Daoy (cell line): ENCODE measurements at places on chromosomes 3 and 15. TPM values are rescaled to one million over a fixed set of nuclear protein-coding genes. Genes with fewer than 3 reads are reported as not detected.
A peak's percentile ranks its signal among the peaks of the same experiment; 100 is the strongest.

- DNase-seq: no peak
These were observed 170.4 kb upstream of the LPP start for GRCh38 chr3:187983484-187984124.

DNA sequence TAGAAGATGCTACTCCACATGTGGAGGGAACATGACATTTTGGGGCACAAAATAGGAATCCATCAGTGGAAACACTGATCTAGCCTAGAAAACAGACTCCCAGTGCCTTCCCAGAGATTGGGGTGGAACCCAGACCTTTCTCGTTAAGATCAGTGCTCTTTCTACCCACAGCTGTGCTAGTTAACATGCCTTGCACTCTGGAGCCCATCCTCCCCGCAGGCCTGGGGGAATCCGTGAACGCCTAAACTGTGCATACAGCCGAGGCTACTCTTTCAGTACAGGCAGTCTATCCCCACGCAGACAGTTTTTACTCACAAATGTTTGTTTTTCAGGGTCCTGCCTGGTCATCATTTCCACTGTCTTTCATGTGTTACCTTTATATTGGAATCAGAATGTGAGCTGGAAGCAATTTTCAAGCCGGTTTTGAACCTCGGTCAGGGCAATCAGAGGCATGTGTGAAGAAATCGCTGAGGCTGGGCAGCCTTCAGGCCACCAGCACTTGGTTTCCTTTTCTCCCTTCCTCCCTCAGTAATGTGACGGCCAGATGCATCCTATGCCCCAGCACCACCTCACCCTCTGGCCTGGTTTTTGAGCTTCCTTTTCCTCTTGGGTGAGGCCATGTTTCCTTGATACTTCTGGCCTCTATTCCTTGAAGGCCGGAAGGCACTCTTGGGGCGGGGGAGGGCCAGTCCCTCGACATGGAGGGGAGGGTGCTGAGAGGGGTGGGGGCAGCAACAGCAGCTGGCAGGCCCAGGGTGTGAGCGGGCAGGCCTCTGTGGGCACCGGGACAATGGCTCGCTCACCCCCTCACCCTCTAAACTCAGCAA lies 123.6 kb upstream of the GALNT15 start:
- no peak for DNase-seq

DNA sequence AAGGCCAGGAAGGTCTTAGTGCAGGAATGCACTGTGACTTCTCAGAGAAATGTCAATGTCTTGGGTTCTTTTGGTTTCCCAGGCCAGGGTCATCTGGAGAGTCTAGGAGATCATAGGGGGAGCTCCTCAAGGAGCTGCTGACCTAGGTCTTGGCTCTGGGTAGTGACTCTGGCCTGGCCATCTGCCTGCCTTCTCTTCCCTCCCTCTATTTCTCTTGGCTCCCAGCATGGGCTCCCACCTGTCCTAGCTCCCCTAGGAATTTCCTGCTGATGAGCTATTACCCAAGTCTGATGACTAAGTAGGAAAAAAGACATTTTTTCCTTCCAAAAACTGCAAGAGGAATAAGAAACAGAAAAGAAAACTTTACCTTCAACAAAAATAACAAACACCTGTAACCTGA lies 57.4 kb downstream of the BSN start:
- DNase-seq: no peak

GRCh38 chr3:178514401-178514800 lies 21.8 kb upstream of the KCNMB2 start:
- DNase-seq: no peak

- no peak for DNase-seq
These were observed 339.8 kb upstream of the RARB start for GRCh38 chr3:25088284-25088683.

GRCh38 chr15:60835974-60836373 lies 357.0 kb upstream of the ICE2 start:
- DNase-seq: peak; percentile 48

DNA sequence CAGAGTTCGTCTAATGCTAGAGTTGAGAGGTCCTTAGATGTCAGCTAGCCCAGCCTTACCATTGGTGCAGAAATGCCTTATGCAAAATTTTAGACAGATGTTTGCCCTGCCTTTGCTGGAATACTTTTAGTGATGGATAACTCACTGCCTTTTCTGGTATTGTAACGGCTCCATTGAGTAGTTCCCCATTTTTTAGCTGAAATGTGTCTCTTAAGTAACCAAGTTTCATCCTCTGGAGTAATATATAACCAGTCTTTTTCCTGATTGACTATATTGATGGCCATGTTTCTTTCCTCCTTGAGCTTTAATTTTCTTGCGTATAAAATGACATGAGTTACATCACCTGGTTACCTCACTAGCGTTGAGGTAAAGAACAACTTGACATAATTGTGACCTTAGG lies 45.0 kb downstream of the SNRK start:
- DNase-seq: no peak

- DNase-seq: peak; percentile 71
These were observed 120.9 kb downstream of the ERC2 start for GRCh38 chr3:56347219-56347871.

GRCh38 chr15:34370129-34370528 lies 3.1 kb upstream of the LPCAT4 start:
- DNase-seq: no peak

GRCh38 chr3:159150180-159150579 lies 348.3 kb downstream of the MFSD1 start:
- no peak for DNase-seq

- peak; percentile 37 for DNase-seq
These were observed 620.8 kb upstream of the MDFIC2 start for GRCh38 chr3:70933105-70933810.

GRCh38 chr15:68646696-68647095 lies 67.9 kb downstream of the CORO2B start:
- DNase-seq: no peak

- no peak for DNase-seq
These were observed 975.1 kb downstream of the NSUN3 start for GRCh38 chr3:95037927-95038326.

DNA sequence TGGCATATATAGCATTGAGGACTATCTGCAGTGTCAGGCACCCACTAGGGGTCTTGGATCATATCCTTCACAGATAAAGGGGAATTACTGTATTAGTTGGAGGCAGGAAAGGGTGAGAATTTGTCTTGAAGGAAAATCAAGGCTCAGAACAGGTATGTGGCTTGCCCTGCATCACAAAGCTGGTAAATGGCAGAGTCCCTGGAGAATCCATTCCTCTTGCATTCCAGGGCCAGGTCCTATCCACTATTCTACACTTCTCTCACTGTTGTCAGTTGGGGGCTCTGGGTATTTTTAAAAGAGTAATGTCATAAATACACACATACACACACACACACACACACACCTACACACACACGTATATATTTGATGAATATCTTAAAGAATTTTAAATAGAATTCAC lies 19.8 kb upstream of the FGF12 start:
- DNase-seq: no peak

GRCh38 chr3:1195947-1196346 lies 103.1 kb downstream of the CNTN6 start:
- no peak for DNase-seq

DNA sequence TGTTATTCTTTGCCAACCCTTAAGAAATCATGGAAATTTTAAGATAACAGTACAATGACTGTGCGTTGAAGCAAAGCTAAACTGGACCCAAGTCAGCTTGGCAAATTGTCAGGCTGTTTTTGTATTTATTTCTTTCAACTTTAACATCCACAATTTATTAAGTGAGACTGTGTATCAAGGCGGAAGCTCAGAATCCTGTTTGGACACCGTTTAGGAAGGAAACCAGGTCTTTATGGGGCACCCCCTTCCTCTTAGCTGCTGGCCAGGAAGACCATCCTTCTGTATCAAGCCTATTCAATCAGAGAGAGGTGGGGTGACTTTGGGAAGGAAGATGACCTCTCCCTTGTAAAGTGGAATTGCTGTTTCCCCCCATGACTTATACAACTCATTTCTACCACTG lies 166.0 kb downstream of the MCTP2 start:
- no peak for DNase-seq

DNA sequence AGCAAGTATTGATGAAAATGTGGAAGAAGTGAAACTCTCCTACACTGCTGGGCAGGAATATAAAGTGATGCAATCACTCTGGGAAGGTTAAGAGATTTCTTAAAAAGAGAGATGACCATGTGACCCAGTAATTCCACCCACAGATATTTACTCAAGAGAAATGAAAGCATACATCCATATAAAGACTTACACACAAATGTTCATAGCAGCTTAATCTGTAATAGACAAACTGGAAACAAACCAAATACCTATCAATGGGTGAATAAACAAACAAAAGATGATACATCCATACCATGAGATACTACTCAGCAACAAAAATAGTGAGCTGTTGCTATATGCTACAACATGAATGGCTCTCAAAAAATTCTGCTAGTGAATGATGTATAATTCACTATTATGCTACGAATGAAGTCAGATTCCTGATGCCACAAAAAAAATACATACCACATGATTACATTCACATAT lies 463.3 kb downstream of the MAGI1 start:
- DNase-seq: peak; percentile 51

DNA sequence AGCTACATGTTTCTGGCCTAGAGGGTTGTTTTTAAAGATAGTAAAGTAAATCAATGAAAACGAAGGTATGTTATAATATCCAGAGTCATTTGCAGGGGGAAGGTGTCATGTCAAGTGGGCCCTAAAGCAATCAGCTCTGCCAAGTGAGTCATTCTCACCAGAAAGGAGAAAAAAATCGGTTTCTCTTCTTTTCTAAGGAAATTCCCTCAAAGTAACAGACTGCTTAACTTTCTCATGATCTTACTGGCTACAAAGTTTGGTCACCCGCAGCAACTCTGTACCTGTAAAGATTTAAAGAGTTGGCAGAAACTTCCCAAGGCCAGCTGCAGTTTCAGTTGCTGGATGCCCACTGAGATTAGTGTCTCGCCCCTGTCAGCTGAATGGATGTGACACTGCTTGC lies 5.5 kb upstream of the FSIP1 start:
- no peak for DNase-seq

- no peak for DNase-seq
These were observed 42.9 kb upstream of the NEO1 start for GRCh38 chr15:73009066-73010056.

DNA sequence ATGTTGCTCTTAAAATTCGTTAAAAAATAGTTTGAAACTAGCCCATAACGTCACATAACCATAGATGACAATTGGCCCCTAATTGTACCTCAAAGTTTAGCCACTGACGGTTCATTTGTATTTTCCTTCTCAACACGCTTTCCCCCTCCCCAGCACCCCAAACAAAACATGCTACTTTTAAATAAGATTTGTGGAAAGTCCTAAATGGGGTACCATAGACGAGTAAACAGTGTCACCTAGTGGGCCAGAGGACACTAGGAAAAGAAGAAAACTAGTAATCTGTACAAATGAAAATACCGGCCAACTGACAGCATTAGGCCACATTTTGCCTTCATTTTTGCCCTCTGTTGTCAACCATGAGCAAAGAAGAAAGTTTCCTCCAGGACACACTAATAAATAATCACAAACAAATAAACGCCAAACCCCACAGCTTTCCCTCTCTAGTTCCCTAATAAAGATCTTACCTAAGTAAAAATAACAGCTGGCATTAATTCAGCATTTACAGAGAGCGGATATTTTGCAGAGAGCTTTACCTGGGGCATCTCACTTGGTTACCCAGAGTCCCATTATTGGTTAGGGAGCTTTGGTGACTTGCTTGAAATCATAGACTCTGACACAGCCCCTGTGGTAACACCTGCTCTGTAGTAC lies 175.1 kb upstream of the ATP11B start:
- DNase-seq: peak; percentile 38

- no peak for DNase-seq
These were observed 61.4 kb upstream of the ZNF280D start for GRCh38 chr15:56794553-56795329.

DNA sequence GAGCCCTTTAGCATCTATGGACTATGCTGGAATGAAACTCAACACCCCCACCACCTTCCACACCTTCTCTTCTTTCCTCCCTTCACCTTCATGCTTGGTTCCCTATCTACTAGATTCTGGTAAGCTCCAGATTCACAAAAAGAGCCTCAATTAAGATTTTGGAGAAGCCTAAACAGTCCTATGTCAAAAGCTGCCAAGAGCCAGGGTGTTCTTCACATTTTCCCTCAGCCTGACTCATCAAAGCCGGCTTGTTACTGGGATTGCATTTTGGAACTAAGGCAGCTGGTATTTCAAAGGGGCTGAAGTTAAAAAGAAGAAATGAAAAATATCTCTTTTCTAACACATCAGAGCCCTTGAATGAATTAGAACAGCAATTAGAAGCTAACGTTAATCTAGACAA lies 247.7 kb downstream of the MYRIP start:
- DNase-seq: no peak

GRCh38 chr3:192897005-192897404 lies 20.7 kb downstream of the MB21D2 start:
- no peak for DNase-seq

GRCh38 chr3:152497457-152497856 lies 228.7 kb downstream of the MBNL1 start:
- DNase-seq: no peak

P4HTM gene
- 11.1 and 23.2 TPM in 2 replicates for total RNA-seq

TBC1D2B gene
- total RNA-seq: 8.2 and 8.7 TPM in 2 replicates

EXD1 gene
- total RNA-seq: not detected in 2 replicates

GOLGA8Q gene
- not detected in 2 replicates for total RNA-seq

WWTR1 gene
- 32.8 and 34.3 TPM in 2 replicates for total RNA-seq

CSPG5 gene
- total RNA-seq: 1.3 and 2.0 TPM in 2 replicates

IGDCC3 gene
- total RNA-seq: not detected in 2 replicates

TPRG1 gene
- total RNA-seq: 0.54 and 0.69 TPM in 2 replicates

SENP8 gene
- total RNA-seq: 0.24 and 1.7 TPM in 2 replicates

IGF1R gene
- 6.2 and 14.2 TPM in 2 replicates for total RNA-seq

ADAMTS9 gene
- 3.1 and 3.3 TPM in 2 replicates for total RNA-seq

WDR93 gene
- total RNA-seq: 0.06 TPM in 1 of 2 replicates, not detected in the other

ZNF860 gene
- total RNA-seq: 0.34 TPM in 1 of 2 replicates, not detected in the other
